Glomerular endothelial cell (primary cell): ENCODE measurements at places on chromosomes 16 and 17. TPM values are rescaled to one million over a fixed set of nuclear protein-coding genes. Genes with fewer than 3 reads are reported as not detected.

The CCL1 gene
- total RNA-seq, result not detected in 2 replicates

DNA sequence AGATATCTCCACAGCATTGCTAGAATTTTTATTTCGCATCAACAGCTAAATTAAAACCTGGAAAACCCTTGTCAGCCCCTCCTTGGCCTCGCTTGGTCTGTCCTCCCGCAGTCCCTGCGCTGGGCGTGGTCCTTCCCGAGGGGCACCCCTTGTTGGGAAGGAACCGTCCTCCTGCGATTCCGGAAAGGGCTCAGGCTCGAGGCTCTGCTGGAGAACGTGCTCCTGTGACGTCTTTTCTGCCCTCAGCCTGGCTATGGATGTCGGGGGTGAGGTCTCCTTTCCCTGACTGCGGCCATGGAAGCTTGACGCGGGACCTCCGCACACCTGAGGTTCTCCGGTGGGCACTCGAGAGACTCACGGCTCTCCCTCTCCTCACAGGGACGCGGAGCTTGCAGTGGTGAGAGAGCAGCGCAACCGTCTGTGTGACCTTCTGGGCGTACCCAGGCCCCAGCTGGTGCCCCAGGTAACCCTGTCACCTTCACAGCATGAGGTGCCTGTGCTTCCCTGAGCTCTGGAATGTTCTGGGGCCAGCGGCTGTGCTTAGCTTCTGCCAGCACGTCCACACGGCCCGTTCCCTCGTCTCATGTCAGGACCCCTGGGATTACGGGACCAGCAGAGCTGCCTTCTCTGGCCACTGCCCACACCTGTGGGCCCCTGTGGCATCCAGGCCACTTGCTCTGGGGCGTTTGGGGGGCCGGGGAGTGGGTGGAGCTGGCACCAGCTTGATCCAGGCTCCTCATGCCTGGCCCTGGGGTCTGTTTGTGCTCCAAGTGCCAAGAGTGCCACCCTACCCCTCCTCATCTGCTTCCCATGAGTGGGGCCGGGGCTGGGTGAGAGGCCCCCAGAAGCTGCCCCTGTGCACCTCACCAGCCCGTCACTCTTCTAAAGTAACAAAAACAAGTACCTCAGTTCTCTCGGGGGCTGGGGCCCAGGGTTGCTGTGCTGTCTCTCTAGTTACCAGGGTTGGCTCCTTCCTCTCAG, 101.5 kb upstream of the ZNF750 start:
- DNase-seq, result no peak

- DNase-seq, result no peak
Measured at GRCh38 chr17:1643999-1644492, 1.5 kb downstream of the SCARF1 start.

The SCNN1B gene
- 0.19 and 0.29 TPM in 2 replicates for total RNA-seq

The PITPNM3 gene
- 0.15 and 0.82 TPM in 2 replicates for total RNA-seq

DNA sequence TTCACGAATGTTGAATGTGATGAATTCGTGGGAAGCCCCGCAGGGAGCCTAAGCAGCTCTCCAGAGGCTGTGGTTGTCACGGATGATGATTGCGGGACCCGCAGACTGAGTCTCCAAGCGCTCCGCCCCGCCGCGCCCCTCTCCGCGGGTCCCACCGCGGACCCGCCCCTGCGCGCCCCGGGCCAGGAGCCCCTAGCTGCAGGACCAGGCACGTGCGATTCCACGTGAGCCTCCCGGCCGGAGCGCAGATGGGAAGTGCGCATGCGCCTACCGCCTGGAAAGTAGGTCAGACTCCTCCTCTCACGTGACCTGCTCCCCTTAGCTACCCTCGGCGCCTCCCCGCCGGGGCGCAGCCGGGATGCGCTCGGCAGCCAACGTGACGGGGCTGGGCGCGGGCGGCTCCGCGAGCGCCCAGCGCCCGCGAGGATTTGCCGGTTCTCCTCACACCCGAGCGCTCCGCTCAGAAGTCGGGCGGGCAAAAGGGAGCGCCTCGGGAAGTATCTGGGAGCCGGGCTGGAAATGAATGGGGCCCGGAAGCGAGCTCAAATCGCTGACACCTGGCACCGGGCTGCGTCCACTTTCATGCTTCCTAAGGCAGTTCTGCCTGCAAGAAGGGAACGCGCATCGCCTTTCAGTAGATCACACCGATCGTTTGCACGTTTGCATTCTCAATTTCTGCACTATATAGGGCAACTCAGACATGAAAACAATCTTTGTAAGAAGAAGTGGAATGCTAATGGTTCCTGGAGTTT, 26.4 kb upstream of the HLF start:
- peak; percentile 33 for DNase-seq

DNA sequence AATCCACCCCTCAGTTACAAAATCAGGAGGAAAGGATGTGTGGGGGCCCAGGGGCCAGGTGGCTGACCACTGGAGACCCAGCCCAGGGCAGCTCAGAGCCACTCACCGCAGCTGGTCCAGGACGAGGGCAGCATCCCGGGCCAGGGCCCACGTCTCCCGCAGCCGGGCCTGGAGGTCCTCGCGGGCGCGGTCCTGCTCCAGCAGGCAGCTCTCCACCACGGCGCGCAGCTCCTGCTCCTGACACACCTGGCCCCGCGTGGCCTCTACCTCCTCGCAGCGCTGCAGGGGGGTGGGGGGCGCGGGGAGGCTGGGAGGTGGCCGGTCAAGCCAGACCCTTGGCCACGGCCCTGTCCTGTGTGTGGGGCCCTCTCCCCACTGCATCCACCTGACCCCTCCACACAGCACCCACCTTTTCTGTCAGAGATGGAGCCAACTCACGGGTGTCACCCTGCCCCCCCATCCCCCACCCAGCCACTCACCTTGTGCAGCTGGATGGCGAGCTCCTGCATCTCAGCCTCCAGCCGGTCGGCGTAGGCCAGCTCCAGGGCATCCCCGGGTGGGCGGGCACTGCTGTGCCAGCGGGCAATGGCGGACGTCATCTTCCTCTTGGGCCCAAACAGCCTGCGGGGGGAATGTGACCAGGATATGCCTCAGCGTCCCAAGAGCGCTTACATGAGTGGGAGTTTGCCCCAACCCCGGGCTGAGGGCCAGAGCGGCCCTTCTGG, 5.1 kb downstream of the NUDT16L1 start:
- DNase-seq, result no peak

DNA sequence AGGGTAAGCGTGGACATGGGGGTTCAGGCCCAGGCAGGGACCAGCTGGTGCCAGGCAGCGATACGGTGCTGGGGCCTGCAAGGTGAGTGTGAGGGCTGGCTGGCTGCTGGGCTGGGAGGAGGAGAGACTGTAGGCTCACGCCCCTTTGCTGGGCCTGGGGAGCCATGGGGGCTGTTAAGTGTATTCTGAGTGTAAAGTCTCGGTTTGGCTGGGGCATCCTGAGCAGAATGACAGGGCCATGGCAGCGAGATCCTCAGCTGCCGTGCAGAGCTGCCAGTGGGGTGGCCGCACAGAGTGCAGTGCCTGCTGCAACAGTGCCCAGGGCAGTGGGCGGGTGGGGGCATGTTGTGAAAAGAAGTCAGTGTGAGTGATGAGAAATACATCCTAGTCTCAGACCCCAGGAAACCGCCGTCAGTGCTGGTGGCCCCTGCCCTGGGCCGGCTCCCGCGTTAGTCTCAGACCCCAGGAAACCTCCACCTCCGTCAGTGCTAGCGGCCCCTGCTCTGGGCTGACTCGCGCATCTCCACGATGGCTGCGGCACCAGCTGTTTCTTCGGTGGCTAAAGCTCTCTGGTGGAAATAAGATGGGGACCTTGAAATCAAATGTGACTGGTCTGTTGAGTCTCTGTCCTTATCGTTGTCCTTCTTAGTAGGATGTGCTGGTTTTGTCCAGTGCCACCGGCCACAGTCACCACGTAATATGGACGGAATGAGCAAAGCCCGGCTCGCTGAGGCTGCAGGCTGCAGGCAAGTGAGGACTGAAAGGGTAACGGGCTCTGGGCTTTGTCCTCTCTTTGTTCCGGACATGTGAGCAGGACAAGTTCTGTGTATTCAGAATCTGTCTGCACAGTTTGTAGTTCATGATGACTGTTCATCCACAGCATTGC, 22.9 kb downstream of the ACSF3 start:
- no peak for DNase-seq

DNA sequence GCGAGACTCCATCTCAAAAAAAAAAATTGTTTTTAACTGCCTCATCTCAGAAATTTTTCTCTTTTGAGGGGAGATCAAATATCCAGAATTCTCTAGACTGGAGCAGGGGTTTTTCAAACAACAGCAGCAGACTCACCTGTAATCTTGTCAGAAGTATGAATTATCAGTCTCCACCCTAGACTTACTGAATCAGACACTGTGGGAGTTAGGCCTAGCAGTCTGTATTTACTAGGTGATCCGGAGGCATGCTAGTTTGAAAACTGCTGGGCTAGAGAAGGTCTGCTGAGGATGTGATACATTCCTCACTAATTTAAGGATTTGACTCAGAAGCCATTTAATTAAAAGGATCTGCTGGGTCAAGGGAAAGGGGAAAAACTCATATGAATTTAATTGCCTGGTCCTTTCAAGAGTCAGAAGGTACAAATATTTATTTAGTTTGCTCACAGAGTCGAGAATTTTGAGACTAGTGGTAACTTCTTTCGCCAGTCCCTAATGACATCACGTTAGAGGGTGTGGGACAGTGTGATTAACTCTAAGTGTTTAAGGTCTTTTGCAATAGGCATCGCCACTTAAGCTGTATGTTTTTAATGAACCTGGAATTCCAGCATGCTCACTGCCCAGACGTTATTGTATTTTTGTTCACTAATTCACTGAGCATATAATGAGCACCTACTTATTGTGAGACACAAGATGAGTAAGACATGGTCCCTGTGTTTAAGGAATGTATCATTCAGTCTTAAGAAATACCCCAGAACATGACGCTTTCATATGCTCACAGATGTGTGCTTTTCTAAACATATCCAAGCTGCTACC, 14.2 kb downstream of the ATP6V0A1 start:
- no peak for DNase-seq

GRCh38 chr17:74126179-74126900, 77.1 kb upstream of the RPL38 start:
- DNase-seq, result no peak

The KCNJ18 gene
- not detected in 2 replicates for total RNA-seq

DNA sequence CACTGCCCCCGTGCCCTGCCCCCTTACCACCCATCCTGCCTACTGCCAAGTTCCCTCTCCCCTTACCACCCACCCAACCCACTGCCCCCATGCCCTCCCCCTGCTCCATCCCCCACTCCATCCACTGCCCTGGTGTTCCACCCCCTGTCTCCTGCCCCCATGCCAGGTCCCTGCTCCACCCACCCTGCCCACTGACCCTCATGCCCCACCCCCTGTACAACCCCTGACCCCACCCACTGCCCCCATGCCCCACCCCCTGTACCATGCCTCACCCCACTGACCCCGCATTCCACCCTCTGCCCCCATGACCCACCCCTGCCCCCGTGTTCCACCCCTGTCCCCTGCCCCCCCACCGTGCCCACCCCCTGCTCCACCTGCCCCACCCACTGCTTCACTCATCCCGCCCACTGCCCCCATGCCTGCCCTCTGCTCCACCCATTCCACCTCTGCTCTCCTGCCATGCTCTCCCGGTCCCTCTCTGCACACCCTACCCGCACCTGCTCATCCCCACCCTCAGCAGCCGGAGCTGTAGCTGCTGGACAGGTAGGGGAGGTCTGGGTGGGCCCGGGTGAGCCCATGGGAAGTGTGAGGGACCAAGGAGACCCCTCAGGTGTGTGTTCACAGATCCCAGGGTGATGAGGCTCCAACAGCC, 7.4 kb upstream of the FN3KRP start:
- no peak for DNase-seq

GRCh38 chr16:57977418-57978069, 6.6 kb upstream of the CNGB1 start:
- no peak for DNase-seq

The TBC1D3C gene
- not detected in 2 replicates for total RNA-seq

DNA sequence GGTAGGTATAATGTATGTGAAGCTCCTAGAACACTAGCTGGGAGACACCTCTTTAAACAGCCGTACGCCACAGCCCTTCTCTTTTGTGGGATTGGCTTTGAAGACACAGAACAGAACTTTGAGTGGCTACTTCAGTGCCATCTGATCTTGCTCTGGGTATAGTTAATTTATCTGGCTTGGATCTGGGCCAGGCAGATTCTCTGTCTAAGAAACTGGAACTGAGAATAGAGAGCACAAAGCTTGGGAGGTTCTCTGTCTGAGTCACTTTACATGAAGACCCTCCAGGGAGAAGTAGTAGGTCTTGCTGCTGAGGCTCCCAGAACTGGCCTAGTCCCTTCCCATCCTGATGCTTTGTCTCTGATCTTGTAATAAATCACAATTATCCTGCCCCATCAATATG, 721.0 kb upstream of the KIF2B start:
- no peak for DNase-seq

GRCh38 chr16:89691986-89692569, 5.6 kb downstream of the CDK10 start:
- DNase-seq, result no peak

The CDIPT gene
- 90.4 and 91.4 TPM in 2 replicates for total RNA-seq

- DNase-seq, result no peak
Measured at GRCh38 chr17:11269210-11269609, 28.2 kb downstream of the SHISA6 start.

- no peak for DNase-seq
Measured at GRCh38 chr16:55062442-55062841, 131.8 kb downstream of the IRX5 start.

The SOST gene
- not detected in 2 replicates for total RNA-seq

- no peak for DNase-seq
Measured at GRCh38 chr16:14559809-14560241, 70.2 kb downstream of the PARN start.
